ENCODE measurements at places on chromosomes 1 and 21. TPM values are rescaled to one million over a fixed set of nuclear protein-coding genes. Genes with fewer than 3 reads are reported as not detected.
A peak's percentile ranks its signal among the peaks of the same experiment; 100 is the strongest.

The RAD54L gene
- total RNA-seq: 9.9 TPM

DNA sequence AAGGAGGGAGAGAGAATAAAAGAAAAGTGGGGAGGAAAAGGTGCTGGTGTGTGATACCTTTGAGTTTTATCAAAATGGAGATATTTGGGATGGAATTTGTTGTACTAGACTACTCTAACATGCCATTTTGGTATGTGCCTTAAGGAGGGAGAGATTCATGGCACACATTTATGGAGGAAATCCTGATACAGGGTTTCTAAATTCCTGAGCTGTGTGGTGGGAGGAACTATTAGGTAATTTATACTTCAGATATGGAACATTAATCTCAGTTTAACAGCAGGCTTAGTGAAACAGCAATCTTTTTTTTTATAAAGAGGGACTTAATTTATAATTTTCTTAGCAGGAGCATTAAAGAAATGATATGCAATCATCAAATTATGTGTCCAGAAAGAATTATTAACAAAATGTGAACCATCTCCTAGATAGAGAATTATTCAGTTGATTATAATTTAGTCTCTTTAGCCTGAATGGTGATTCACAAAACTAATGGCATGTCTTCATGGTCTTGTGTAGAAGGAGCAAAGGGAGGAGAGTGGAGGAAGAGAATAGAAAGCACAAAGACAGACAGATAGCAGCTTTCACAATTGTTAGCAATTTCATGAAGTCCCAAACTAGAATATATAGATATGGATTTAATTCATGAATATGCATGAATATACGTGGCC, 301.6 kb downstream of the HLX start:
- H3K27ac ChIP-seq: no peak overlapping the region
- no peak for DNase-seq
- H3K4me3 ChIP-seq: no peak overlapping the region
- no peaks in the 10 kb centered on the region for H3K4me1 ChIP-seq
- peaks cover 36% of the 10 kb centered on the region for H3K27me3 ChIP-seq

DNA sequence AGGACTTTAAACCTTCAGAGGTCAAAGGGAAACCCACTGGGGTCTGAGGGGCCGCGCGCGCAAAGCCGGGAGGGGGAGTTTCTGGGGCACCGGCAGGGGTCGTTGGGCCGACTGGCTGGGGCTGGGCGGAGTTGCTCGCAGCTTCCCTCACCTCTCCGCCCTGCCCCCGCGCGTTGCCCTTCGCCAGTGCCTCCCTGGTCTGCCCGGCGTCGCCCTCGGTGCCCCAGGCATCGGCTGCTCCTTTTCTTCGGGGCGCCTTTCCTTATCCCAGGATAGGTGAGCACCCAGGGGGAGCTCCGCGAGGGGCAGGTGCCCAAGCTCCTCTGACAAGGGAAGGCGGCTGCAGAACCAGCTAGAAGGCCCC, 390 bp upstream of the NGF start:
- peak overlapping the region; percentile 96 for H3K4me3 ChIP-seq
- no peaks in the 10 kb centered on the region for H3K36me3 ChIP-seq

DNA sequence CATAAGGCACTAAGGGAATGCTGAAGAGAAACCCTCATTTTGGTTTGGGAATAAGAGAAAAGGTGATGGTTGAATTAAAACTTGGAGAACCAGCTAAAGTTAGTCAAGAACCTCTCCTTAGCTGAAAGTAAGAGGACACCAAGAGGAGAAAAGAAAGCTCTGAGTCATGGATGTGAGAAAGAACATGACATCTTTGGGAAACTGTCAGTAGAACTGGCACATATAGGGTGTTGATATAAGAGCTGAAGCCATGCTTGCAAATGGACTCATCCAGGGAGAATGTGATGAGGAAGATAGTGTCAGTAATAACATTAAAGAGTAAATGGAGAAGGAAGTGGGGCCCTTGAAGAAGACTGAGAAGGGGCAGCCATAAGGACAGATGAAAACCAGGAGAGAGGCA, 54.3 kb downstream of the LRRC8C start:
- no peak overlapping the region for H3K27ac ChIP-seq
- peaks cover 6% of the 10 kb centered on the region for H3K4me1 ChIP-seq
- no peaks in the 10 kb centered on the region for H3K27me3 ChIP-seq

The LCE3E gene
- total RNA-seq: not detected

GRCh38 chr1:184329245-184329953, 57.4 kb upstream of the C1orf21 start:
- no peaks in the 10 kb centered on the region for H3K27me3 ChIP-seq
- DNase-seq: no peak
- H3K27ac ChIP-seq: no peak overlapping the region
- peaks cover 5% of the 10 kb centered on the region for H3K4me1 ChIP-seq
- no peaks in the 10 kb centered on the region for H3K36me3 ChIP-seq
- no peak overlapping the region for H3K4me3 ChIP-seq
